Germinal center (tissue), 1 donor: ENCODE measurements at places on chromosomes 13 and 19.

GRCh38 chr19:41816761-41817160 is 20.4 kb downstream of the CEACAM3 start:
- no peak for DNase-seq

DNA sequence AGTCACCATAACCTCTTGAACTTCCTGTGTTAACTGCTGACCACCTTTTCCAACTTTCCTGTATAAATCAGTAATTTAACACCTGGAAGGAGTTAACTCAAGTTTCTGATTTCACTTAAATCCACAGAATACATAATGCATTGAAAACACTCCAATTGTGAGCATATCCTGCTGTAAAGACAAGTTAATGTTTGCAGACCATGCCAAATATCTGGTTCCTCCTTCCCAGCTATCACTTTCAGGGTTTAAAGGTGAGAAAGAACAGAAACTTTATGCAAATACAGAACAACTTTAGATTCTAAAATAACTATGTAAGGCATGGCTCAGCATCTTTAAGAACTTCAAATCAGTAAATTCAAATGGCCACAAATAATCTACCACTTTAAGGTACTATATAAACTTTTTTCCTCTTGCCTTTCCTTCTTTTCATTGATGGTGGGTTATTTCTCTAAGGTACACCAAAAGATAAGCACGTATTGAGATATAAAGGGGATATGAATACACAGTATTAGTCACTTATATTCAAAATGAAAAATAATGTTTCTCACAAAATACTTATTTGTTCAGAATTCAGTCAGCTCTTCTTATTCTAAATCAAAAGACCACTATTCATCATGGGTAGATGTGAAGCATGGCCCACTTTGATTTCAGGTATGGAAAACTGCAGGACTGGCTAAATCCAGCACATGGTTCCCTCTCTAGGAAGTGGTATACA is 6.6 kb upstream of the TPTE2 start:
- DNase-seq = peak; percentile 18

DNA sequence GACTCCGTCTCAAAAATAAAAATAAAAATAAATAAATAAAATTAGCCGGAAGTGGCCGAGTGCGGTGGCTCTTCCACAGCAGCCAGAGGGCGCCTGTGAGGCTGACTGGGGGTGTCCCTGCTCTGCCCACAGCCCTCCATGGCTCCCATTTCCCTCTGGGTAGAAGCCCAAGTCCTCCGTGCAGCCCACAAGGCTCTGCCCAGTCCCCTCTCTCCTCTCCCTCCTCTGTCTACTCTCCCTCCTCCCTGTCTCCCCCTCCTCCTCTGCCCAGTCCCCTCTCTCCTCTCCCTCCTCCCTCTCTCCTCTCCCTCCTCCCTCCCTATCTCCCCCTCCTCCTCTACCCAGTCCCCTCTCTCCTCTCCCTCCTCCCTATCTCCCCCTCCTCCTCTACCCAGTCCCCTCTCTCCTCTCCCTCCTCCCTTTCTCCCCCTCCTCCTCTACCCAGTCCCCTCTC is 20.4 kb downstream of the MISP start:
- DNase-seq = peak; percentile 53

- DNase-seq = peak; percentile 47
Observed at GRCh38 chr13:91346850-91347201, 661 bp upstream of the MIR17HG start.

DNA sequence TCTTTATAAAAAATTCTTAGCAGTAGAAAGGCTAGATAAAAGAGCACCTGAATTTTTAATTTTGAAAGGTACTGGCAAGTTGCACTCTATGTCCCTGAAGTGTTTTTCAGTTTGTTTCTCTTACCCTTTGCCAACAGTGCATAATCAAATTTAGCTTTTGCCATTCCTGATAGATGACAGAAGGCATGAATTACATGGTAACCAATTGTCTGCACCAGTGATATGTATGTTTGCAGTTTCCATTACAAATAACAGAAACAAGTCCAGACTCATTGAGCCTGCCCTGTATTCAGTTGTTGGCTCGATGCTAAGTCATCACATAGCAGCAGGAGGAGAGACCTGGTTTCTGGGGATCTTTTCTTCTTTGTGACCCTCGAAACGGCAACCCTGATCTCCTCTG is 309.8 kb downstream of the DNAJC15 start:
- no peak for DNase-seq

DNA sequence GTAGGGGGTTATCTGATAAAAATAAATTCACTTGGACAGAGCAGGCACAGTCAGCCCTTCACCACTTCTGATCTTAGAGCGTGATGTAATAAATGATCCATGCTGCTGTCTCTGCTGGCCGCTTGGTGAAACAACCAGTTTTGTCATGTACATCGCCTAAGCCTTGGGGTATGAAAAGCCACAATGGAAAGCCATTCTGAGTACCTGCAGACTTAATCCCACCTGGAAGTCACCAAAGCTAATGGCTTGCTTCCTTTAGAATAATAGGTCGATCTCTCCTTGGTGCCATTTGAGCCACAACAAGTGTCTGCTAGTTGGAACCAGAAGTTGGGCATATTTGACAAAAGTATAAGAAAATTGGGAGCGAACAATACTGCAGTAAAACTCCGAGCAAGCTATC is 1649.7 kb upstream of the SPRY2 start:
- DNase-seq = no peak

DNA sequence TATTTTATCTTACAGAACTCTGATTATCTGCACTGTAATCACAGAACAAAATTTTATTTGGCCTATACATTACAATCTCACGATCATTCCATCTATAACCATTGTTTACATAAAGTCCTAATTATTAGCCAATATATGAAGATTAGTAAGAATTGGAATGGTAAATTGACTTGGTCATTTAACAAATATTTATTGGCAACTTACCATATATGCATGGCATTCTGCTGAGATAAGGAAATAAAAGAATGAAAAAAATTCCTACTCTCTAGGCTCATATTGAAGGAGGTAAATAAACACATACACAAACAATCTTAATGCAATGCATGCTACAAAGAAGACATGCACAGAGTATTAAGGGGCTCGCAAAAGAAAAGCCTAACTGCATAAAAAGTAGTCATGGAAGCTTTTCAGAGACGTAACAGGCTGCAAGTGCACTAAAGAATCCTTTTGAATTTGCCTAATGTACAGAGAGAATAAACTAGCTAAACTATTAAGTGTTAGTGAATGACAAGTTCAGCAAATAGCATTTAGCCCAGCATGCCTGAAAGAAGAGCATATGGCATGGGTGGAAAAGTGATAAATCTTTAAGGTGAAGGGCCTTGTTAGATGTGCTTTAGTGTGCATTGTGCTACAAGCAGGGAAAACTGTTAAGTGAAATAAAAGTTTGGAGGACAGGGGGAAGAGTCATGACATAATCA is 1131.1 kb downstream of the PCDH9 start:
- no peak for DNase-seq

- no peak for DNase-seq
Observed at GRCh38 chr19:32917616-32917996, 48.0 kb upstream of the SLC7A9 start.

- no peak for DNase-seq
Observed at GRCh38 chr19:49201042-49201441, 43.5 kb downstream of the TRPM4 start.

- no peak for DNase-seq
Observed at GRCh38 chr13:61162636-61163035, 253.0 kb downstream of the PCDH20 start.

DNA sequence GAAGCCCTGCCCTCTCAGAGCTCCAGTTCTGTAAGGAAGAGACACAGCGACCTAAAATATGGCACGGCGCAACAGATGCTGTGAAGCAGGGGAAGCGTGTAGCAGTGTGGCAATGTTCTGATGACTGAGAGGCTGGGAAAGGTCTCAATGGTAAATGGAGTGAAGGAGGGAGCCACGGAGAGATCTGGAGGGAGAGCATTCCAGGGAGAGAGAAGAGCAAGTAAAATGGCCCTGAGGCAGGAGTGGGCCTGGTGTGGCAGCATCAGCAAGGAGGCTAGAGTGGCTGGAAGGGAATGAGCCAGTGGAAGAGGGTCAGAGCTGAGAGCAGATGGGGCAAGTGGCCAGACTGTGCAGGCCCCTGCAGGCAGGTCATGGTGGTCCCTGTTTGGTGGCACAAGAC is 16.4 kb downstream of the RCN3 start:
- no peak for DNase-seq

DNA sequence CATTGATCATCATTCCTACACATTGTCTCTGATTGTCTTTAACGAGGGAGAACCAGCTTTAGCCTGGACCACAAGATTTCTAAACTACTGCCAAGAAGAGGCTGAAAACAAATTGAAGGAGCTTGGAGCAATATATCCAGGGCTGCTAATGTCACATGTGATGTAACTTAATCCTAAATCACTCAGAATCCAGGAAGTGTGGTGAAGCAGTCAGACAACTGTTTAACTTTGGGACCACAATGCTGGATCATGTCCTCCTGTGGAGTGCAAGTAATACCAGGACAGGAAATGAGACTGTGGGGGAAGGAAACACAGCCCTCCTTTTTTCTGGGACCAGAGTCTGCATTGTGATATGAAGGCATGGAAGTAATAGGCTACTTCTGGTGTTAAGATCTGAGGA is 430.2 kb downstream of the KCTD12 start:
- no peak for DNase-seq
